ENCODE measurements at places on chromosomes 2 and 18.

DNA sequence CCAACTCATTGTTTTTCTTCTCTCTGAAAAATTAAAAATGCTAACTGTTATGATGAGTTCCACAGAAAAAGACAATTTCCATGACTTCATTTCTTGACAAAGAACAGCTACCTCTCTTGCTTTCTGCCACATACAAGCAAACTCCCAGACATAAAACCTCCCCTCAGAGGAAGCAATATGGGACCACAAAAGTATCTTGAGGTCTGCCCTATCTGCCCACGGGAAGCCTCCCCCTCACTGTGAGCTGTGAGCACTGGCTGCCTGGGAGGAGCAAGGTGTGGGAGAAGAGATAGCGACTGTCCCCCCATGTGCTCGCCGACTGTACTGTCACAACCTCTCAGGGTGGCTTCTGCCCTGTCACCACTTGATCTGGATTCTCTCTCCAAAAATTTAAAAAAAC is 69.7 kb upstream of the NRP2 start:
- DNase-seq: no peak

DNA sequence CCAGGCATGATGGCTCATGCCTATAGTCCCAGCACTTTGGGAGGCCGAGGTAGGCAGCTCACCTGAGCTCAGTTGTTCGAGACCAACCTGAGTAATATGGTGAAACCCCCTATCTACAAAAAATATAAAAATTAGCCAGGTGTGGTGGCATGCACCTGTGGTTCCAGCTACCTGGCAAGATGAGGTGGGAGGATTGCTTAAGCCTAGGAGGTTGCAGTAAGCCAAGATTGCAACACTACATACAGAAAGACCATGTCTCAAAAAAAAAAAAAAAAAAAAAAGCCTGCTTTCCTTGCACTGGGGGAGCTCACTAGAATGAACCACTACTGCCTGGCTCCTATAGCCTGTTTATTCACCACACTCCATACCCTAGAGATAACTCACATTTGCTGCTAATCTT is 7.4 kb upstream of the MAT2A start:
- no peak for DNase-seq

- DNase-seq: no peak
Observed at GRCh38 chr2:171509945-171510731, 12.1 kb upstream of the CYBRD1 start.

- no peak for DNase-seq
Observed at GRCh38 chr2:15920696-15921095, 19.7 kb upstream of the MYCN start.

DNA sequence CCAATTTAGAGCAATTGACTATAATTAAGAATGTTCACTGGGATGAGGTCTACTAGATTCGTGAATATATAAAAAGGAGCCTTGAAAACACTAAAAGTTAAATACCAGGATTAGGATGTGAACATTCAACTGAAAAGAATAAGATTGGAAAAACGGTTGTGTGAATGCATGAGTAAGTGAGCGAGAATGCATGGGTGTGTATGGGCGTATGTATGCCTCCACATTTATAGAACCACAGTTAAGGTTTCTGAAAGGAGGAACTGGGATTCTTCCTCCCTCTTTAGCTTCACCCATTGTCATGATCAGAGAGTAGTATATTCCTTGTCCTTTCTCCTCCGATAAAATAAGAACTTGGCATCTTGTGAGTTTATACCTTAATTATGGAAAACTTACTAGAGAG is 151.1 kb upstream of the UBE2E3 start:
- DNase-seq: no peak

GRCh38 chr2:219629976-219630695 is 2.7 kb downstream of the SLC4A3 start:
- DNase-seq: no peak

GRCh38 chr18:54612237-54612636 is 21.2 kb downstream of the DYNAP start:
- no peak for DNase-seq

GRCh38 chr2:217512259-217512658 is 490.5 kb downstream of the TNS1 start:
- no peak for DNase-seq

- DNase-seq: peak; percentile 81
Observed at GRCh38 chr2:60468382-60469085, 84.9 kb downstream of the BCL11A start.

DNA sequence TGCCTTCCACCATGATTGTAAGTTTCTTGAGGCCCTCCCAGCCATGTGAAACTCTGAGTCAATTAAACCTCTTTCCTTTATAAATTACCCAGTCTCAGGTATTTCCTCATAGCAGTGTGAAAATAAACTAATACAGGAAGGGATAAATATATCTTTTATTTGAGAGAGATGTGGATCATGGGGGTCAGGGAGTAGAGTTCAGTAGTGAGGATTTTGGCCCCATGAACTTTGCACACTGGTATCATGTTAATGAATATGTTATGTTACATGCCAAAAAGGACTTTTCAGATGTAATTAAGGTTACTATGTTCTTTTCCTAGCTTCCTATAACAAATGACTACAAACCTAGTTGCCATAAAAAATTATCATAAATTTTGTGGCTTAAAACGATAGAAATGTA is 1393.7 kb downstream of the DSC3 start:
- DNase-seq: no peak

DNA sequence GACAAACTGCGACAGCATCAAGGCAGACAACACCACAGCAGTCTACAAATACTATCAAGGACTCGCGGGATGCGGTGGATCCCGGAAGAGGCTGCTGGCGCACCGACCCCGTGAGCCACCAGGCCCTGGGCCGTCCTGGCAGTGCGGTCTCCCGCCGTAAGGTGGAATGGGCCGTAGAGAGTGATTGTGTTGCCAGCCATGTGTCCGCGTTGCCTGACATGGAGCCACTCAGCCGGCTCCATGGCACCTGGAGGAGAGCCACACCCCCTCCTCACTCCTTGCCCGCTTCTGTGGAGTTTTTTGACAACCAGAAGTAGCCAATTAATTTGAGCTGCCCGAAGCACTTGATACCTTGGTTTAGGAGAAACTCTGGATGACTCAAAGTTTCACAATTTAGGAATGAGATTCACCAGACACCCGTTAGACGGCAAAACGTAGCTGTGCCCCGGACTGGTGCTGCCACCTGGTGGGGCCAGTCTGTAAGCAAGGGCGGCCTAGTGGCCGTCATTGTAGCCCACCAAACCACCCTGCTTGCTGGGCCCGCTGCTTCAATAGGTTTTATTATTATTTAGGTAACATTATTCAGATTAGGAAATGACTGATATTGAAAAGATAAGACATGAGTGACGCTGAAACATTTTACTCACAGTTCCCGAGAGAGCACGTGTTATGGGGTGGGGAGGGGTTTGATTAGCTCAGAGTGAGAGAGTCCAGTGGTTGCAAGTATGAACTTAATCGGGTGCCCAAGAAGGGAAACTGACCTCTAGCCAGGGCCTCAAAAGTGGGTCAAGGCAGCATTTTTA is 10.2 kb upstream of the IMP4 start:
- DNase-seq: peak; percentile 94

GRCh38 chr2:45000921-45001868 is 8.1 kb downstream of the SIX2 start:
- DNase-seq: peak; percentile 57

GRCh38 chr2:119384971-119385370 is 18.2 kb downstream of the DBI start:
- no peak for DNase-seq

DNA sequence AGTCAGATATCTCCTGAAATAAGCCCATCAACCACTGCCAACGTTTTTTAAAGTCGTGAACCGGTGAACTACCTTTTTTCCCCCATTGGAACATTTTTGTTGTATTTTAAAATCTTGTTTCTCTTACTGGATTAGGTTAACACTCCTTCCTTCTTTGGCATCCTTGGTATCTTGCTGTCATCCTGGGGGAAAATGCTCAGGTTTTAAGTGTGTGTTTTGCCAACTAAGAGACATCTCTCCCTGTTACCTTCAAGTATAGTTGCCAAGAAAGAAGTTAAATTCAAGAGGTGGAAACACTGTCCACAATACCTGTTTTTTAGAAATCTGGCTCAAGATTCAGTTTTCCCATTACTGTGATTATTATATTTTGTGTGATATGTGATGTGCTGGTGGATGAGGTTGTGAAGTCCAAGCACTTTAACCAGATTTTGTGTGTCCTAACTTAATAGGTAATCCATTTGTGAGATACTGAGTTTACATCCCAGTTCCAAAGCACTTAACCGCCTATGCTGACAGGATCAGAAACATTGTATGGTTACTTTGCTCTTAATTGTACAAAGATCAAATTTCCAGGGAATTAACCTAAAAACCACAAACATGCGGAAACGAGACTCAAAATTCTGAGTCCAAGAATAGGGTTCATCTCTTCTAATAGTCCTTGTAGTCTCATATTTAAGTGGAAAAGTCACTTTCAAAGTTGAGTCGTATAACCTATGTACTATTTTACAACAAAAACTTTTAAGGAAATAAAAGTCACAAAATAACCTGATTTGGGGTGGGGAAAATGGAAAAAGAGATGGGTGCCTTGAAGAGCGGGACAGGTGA is 1.3 kb upstream of the SP3 start:
- peak; percentile 26 for DNase-seq

GRCh38 chr2:224155896-224156295 is 116.8 kb upstream of the SERPINE2 start:
- DNase-seq: peak; percentile 54

- DNase-seq: no peak
Observed at GRCh38 chr2:64771737-64772136, 118.0 kb upstream of the SERTAD2 start.

DNA sequence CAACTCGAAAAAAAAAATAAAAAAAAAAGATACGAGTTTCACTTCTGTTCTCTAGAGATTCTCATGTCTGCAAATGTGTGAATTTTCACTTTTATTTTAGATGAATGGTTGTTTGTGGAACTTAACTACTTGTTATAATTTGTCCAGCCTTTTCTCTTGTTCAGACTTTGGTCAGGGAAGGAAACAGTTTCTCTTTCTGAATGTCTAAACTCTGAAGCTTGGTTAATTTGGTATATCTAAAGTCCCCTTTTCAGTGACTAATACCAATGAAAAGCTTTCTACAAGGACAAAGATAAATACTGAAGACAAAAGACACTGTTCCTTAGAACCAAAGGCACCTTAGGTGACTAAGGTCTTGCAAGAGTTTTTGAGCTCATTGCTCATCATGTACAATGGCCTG is 144.4 kb upstream of the PIEZO2 start:
- no peak for DNase-seq

DNA sequence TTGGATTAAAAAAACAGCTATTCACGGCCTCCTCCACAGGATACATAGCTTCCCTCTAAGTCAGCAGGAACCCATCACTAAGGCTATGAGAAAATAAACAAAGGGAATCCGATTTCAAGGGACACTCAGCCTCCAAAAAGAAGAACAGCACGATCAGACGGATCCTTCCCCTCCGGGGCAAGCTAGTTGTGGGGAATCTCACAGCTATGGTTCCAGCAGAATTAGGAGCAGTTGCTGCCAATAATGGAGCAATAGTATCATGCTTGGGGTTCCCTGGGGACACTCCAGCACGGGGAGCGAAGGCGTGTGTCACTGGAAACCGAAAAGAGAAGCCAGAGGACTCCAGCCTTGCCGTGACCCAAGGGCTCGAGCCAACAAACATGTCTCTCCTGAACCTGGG is 163.1 kb downstream of the TTC32 start:
- peak; percentile 61 for DNase-seq

DNA sequence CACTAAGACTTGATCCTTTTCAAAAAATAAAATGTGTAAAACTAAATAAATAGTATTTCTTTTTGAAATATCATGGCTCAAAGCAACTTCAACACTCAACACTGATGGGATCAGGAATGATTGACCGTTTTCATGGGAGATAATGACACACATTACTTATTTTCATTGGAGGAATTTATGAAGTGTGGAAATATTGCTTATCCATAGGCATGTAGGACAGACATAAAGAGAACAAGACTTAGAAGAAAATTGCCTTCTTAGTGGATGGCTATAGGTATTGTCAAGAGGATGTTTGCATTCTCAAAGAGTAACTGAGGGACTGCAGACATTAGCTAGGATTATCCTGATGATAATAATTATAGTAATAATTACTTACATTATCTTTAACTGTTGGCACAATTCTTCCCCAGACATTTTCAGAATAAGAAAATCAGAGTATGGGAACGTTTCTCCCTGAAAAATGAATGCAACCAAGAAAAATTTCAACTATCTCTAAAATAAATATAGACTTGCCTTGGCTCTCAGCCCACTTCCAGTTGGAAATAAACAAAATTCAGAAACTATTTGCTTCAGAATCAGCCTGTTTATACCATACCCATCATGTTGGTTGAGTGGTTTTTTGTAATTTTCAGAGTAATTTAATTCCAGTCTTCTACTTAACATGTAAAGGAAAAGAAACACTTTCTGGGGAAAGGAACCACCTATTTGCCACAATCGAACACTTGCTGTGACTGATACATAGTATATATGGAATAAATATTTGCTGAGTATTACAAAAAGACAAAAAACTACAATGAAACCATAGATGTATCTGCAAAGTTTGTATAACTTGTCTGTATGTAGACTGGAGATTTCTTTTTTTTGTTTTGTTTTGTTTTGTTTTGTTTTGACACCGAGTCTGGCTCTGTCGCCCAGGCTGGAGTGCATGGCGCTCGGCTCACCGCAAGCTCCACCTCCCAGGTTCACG is 165.7 kb downstream of the TMX3 start:
- DNase-seq: peak; percentile 85

GRCh38 chr2:118089139-118089800 is 999 bp downstream of the INSIG2 start:
- DNase-seq: peak; percentile 81

DNA sequence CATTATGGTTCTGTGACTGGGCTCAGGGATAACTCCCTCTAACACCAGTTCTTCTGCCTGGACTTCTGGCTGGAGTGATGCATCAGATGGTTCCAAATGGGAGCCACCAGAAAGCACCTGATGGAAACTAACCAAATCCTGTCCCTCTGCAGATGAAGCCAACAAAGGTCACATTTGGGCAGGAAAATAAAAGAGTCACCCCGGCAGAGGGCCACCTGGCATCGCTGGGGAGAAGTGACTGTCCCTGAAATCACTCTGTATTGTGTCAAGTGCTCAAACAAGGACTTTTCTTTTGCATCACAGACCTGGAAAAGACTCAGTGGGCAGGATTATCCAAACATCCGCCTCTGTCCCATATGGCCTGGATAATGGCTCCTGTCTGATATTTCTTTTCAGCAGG is 47.5 kb downstream of the DNER start:
- DNase-seq: no peak

- peak; percentile 95 for DNase-seq
Observed at GRCh38 chr2:17518212-17519154, at the start of gene RAD51AP2. Gene RAD51AP2 (minus strand): TSS chr2:17518440. CDS start chr2:17518415, 25 bp downstream.

Data from adipocyte (in vitro differentiated cells).